Stimulated activated CD4-positive, alpha-beta T cell treated with anti-CD3 and anti-CD28 coated beads, Interleukin-4, amount 100 ng/mL, for 1 hour (primary cell): ENCODE measurements at places on chromosomes 6 and 20.

- DNase-seq, result no peak
These were observed 987 bp downstream of the TMEM181 start for GRCh38 chr6:158560836-158561320.

DNA sequence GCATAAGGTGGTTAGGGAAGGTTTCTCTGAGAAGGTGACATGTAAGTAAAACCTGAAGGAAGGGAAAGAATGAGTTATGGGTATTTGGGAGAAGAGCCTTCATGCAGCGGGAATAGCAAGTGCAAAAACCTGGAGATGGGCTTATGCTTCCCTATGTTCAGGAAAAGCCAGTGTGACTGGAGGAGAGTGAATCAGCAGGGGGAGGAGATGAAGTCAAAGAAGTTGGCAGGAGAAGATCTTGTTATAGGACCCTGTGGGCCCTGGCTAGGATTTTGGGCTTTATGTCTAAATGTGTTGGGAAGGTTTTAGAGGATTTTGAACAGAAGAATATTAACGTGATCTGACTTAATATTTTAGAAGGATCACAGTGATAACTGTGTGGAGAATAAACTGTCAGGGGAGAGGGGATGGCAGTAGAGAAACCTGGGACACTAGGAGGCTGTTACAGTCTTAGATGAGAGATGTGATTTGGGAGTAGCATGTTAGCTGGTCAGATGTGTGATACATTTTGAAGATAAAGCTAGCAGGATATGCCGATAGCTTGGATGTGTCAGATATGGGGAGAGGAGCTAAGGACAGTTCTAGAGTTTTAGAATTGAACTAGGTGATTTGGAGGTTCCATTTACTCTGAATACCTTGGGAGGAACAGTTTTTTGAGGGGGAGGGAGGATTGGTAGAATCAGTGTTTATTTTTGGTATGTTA is 41.0 kb downstream of the PHF3 start:
- DNase-seq, result no peak

DNA sequence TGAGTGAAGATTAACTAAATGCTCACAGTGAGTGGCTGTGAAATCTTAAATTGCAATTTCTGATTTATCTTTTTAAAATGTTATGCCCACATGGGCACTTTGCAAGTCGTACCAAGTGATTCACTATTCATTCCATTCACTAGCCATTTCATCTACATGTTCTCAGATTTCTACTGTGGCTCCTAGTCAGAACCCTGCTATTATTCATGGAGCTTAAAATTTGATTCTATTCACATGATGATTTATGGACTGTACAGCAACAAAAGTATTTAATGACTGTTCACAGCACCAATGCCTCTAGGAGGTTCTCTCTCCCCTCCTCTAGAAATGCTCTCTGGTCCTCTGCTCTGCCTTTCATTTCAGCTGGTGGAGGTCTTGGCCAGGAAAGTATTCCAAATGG is 133.5 kb upstream of the MAP3K7 start:
- DNase-seq, result no peak

- no peak for DNase-seq
These were observed 6.0 kb upstream of the FILIP1 start for GRCh38 chr6:75499640-75500039.

- no peak for DNase-seq
These were observed 13.1 kb downstream of the UTRN start for GRCh38 chr6:144298194-144298593.

- peak; percentile 40 for DNase-seq
These were observed 2.1 kb downstream of the FAM110A start for GRCh38 chr20:835608-836045.

- DNase-seq, result no peak
These were observed 14.8 kb upstream of the NNAT start for GRCh38 chr20:37506152-37506725.

- no peak for DNase-seq
These were observed 858.0 kb upstream of the FLRT3 start for GRCh38 chr20:15195378-15195777.

DNA sequence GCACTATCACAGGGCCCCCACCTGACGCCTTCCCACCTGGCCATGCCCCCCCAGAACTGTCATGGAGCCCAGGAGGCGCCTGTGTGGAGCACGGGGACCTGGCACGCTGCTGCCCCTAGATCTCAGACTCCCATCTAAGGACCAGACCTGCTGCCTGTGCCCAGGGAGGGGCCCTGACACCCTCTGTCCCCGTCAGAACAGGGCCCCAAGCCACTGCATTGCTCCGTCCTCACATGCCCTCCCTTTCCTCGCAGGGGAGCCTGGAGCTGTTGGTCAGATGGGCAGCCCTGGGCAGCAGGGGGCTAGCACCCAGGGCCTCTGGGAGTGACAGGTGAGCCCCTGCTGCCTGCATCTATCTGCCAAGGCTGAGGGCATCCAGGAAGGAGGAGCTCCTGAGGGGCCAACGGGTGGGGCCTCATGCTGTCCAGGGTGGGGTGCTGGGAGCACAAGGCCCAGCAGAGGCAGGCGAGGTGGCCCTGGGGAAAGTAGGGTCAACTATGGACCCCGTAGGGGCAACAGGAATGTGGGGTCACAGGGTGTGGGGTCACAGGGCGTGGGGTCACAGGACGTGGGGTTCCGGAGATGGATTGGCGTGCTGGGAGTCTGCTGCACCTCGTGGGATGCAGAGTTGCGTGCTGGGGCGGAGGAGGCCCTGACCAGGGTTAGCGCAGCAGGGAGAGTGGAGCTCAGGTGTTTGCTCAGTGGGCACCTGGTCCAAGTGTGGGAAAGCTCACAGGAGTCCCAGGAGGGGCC is 31.6 kb downstream of the CHRNA4 start:
- no peak for DNase-seq

DNA sequence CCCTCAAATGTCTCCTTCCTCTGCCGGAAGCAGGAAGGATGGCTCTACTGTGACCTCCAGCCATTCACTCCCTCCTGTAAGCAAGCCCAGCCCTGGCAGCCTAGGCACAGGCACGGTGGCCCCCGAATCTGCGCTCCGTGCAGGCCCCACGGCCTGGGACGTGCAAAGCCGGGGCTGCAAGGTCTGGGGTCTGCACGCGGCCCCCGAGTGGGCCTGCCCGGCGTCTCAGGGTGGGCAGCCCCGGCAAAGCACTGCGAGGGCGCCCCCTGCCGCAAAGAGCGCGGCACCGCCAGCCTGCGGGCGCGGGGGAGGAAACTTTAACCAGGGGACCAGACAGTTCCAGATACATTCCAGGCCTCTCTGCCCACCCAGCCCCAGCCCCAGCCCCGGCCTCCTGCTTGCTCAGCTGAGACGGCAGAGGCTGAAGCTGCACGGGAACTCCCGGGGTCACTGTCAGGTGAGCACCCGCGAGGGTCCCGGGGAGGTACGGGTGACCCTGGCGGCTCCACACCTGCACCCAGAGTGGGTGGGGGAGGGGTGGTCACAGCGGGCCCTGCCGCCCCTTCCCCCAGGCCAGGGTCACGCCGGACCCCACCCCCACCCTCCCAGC is 98.8 kb downstream of the ASXL1 start:
- DNase-seq, result no peak

DNA sequence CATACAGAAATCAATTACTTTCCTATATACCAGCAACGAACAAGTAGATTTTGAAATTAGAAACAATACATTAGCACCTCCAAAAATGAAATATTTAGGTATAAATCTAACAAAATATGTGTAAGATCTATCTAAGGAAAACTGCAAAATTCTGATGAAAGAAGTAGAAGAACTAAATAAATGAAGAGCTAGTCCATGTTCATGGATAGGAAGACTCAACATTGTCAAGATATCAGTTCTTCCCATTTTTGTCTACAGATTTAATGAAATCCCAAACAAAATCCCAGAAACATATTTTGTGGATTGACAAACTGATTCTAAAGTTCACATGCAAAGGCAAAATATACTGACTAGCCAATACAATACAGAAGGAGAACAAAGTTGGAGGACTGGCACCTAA is 33.7 kb downstream of the PREP start:
- DNase-seq, result no peak

GRCh38 chr6:39610221-39610620 is 115.0 kb downstream of the KIF6 start:
- DNase-seq, result no peak

GRCh38 chr6:143163621-143164020 is 102.9 kb downstream of the AIG1 start:
- DNase-seq, result no peak

DNA sequence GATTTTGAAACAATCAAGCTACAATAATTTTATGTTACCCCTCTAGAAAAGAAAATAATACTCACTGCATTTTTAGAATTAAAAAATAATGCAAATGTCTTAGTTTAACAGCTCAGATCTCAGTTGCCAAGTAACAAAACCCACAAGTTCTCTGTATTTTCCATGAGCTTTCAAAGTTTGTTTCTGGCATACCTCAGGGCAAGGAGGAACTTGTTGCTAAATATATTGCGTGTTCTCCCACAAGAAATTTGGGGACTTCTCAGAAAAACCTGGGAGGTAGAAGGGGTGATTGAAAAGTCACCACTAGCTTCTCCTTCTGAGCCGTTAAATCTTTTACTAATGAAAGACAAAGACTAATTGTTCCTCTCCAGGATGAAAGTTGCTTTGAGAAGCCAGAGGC is 236.8 kb upstream of the MARCKS start:
- DNase-seq, result no peak

DNA sequence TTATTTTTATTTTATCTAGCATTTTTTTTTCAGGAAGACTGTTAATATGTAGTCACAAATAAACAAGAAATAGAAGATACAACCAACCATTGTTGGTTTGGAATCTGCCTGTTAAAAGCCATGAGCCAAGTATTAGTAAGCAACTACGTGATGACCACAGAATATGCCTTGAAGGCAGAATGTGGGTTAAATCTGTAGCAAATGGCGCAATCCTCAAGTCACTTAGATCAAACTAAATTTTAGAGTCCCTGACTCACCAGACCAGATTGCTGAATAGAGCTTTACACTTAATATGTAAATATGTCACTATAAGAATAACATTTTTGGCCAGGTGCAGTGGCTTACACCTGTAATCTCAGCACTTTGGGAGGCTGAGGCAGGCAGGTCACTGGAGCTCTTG is 800.1 kb upstream of the CITED2 start:
- no peak for DNase-seq

- DNase-seq, result no peak
These were observed 107.3 kb downstream of the TFAP2C start for GRCh38 chr20:56736285-56736857.

GRCh38 chr6:36766399-36766945 is 68.8 kb downstream of the RAB44 start:
- DNase-seq, result no peak
